Memory B cell (primary cell): ENCODE measurements at places on chromosomes 4 and X.

DNA sequence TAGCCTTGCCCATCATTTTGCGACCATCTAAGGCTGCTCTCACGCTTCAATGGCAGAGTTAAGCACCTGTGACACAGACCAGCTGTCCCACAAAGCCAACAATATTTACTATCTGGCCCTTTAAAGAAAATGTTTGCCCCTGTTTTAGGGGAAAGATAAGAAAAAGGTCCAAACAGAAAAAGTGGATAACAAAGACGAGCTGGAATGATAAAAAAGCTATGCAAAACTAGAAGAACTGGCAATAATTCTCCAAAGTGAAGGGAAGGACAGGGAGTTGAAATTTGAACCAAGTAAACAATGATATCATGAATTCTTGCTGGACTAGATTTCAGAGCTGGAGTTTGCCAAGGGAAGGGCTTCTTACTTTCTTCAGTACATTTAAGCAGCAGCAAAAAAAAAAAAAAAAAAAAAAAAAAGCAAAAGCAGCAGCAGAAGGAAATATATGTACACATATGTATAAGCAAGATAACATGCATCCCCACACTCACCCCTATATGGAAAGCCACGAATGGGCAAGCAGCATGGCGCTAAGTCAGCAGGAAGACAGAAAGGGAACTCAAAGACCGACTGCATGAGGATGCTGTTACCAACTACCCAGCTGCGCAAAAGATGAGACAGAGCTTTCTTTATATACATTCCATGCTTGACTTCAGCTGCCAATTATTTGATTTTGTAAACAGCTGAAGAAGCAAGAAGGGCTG lies 12.5 kb downstream of the TRAPPC2 start:
- H3K36me3 ChIP-seq = peaks cover 24% of the 10 kb centered on the region
- no peaks in the 10 kb centered on the region for H3K27me3 ChIP-seq
- no peak overlapping the region for H3K27ac ChIP-seq
- DNase-seq = no peak
- peaks cover 26% of the 10 kb centered on the region for H3K4me1 ChIP-seq
- no peak overlapping the region for H3K4me3 ChIP-seq

DNA sequence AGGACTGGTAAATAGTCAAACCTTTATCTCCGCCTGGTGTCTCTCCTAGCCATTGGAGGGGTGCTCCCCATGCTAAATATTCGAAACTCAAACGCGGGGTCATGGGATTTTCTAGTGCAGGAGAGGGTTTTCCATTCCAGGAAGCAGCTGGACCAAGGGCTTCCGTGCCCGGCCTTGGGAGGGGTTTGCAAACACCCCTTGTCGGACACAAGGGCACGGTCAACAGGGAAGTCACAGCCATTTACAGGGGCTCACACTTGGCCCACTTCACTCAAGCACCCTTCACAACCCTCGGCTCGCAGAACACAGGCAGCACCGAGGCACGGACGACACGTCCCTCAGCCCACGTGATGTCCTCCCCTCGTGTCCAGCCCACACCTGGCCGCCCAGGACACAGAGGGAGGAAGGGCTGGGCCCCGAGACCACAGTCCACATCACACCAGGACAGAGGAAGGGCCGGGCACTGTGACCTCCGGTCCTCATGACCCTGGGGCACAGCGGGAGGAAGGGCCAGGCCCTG lies 10.3 kb upstream of the PLCXD1 start:
- DNase-seq = no peak
- H3K4me1 ChIP-seq = peaks cover 2% of the 10 kb centered on the region
- no peaks in the 10 kb centered on the region for H3K36me3 ChIP-seq
- no peaks in the 10 kb centered on the region for H3K27me3 ChIP-seq

DNA sequence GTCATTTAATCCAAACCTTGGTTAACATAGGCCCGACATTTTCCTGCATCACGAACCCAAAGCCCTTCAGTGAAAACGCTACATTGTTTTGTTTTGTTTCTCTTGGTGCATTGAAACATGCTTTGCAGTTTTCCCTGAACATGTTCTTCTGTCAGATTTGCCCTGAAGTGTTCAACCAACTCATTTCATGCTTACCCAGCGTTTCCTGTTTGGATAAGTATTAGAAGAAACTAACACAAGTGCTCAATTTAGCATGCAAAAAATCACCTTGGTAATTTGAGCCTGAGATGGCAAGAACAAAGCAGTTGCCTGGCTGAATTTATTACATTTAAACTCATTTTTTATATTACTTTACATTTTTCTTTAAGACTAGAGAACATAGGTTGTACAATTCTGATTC lies 160.1 kb upstream of the VCX3A start:
- DNase-seq = no peak
- H3K27ac ChIP-seq = no peak overlapping the region
- H3K4me3 ChIP-seq = no peak overlapping the region

- H3K4me3 ChIP-seq = no peak overlapping the region
- peaks cover 14% of the 10 kb centered on the region for H3K4me1 ChIP-seq
- H3K27me3 ChIP-seq = peaks cover 10% of the 10 kb centered on the region
- no peak overlapping the region for H3K27ac ChIP-seq
- DNase-seq = no peak
Measured at GRCh38 chr4:3360777-3361176, 68.0 kb downstream of the RGS12 start.

GRCh38 chr4:175998782-175999181 lies 66.9 kb upstream of the WDR17 start:
- H3K36me3 ChIP-seq = no peaks in the 10 kb centered on the region
- H3K4me1 ChIP-seq = peaks cover 17% of the 10 kb centered on the region
- H3K27ac ChIP-seq = no peak overlapping the region
- no peaks in the 10 kb centered on the region for H3K27me3 ChIP-seq

DNA sequence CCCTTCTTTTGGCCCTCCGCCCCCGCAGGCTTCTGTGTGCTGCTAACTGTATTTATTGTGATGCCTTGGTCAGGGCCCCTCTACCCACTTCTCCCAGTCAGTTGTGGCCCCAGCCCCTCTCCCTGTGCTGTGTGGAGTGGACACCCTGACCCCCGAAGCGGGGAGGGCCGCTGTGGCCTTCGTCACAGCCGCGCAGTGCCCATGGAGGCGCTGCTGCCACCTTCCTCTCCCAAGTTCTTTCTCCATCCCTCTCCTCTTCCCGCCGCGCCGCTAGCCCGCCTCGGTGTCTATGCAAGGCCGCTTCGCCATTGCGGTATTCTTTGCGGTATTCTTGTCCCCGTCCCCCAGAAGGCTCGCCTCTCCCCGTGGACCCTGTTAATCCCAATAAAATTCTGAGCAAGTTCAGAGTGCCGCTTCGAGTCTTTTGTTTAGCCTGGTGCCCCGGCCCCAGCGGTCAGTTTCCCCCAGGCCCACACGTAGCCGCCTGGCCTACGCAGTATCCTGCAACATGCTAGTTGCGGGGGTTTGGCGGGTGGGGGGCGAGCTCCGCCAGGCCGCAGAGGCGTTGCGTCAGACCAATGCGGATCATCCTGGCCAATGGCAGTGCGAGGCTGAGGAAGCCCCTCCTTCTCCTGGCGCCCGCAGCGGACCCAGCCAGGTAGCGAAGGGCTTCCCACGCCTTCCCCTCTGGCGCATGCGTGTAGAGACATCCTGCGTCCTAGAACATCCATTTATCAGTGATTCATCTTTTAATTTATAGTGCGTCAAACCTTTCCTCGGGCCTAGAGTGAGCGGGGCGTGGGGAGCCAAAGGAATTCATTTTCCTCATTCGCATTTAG lies 5.6 kb upstream of the KANTR start:
- H3K4me3 ChIP-seq = peak overlapping the region; percentile 83
- peaks cover 13% of the 10 kb centered on the region for H3K36me3 ChIP-seq
- DNase-seq = peak; percentile 50
- peak overlapping the region; percentile 94 for H3K27ac ChIP-seq
- H3K4me1 ChIP-seq = peaks cover 28% of the 10 kb centered on the region
- no peaks in the 10 kb centered on the region for H3K27me3 ChIP-seq

- no peak for DNase-seq
- no peak overlapping the region for H3K27ac ChIP-seq
- peaks cover 13% of the 10 kb centered on the region for H3K4me1 ChIP-seq
- no peaks in the 10 kb centered on the region for H3K27me3 ChIP-seq
- no peak overlapping the region for H3K4me3 ChIP-seq
- H3K36me3 ChIP-seq = peaks cover 13% of the 10 kb centered on the region
Measured at GRCh38 chr4:152508386-152508785, 27.5 kb downstream of the FBXW7 start.

GRCh38 chrX:50483283-50483682 lies 12.7 kb upstream of the DGKK start:
- peaks cover 6% of the 10 kb centered on the region for H3K27me3 ChIP-seq
- H3K36me3 ChIP-seq = no peaks in the 10 kb centered on the region
- no peak for DNase-seq
- no peak overlapping the region for H3K4me3 ChIP-seq

GRCh38 chrX:151505796-151506195 lies 57.7 kb upstream of the PASD1 start:
- no peak overlapping the region for H3K4me3 ChIP-seq
- no peaks in the 10 kb centered on the region for H3K36me3 ChIP-seq
- H3K4me1 ChIP-seq = no peaks in the 10 kb centered on the region
- no peak overlapping the region for H3K27ac ChIP-seq

GRCh38 chrX:85020216-85020615 lies 16.5 kb downstream of the APOOL start:
- H3K27me3 ChIP-seq = no peaks in the 10 kb centered on the region
- DNase-seq = no peak
- no peak overlapping the region for H3K27ac ChIP-seq
- no peaks in the 10 kb centered on the region for H3K4me1 ChIP-seq
- H3K36me3 ChIP-seq = peaks cover 16% of the 10 kb centered on the region

- no peaks in the 10 kb centered on the region for H3K4me1 ChIP-seq
- H3K27me3 ChIP-seq = peaks cover 1% of the 10 kb centered on the region
- H3K27ac ChIP-seq = no peak overlapping the region
- DNase-seq = no peak
Measured at GRCh38 chr4:145260091-145260490, 79.7 kb upstream of the OTUD4 start.

DNA sequence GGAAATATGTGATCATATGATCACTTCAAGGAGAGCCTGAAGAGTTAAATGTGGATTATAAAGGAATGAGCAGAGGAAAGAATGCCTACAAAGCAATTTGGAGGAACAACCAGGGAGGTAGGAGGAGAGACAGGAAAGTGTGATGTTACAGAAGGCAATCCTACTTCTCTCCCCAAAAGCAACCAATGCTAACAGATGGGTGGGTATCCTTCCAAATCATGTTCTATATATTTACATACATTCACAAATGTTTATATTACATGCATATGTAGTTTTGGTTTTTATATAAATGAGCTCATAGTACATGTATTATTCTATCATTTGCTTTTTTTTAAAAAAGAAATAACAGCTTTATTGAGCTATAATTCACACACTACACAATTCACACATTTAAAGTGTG lies 56.0 kb downstream of the ZCCHC12 start:
- H3K27ac ChIP-seq = no peak overlapping the region
- no peaks in the 10 kb centered on the region for H3K36me3 ChIP-seq
- no peaks in the 10 kb centered on the region for H3K4me1 ChIP-seq

DNA sequence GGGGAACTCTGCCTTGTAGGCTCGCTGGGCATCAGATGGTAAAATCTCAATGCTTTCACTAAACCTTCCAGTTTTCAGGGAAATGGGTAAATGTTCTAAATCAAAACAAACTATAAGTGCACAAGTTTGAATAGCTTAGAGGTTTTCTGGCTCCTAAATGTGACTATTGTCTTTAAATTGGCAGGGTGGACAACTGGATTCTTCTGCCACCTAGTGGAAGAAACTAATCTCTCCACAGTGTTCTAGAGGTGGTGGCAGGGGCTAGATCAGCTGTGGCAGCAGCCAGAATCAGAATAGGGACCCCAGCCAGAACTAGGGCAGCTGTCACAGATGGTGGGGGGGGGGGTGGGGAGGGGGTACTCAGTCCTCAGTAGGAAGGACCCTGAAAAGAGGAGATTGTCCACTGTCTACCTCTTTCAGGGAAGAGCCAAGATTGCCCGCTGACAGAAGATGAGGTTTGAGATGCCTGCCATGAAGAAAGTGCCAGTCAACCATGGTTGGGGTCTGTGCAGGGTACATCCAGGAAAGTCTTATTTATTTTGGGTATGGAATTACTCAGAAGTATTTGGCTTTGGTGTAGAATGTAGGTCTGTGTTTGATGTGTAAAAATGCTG lies 201.4 kb downstream of the CCNG2 start:
- peaks cover 9% of the 10 kb centered on the region for H3K4me1 ChIP-seq
- no peak overlapping the region for H3K4me3 ChIP-seq
- H3K36me3 ChIP-seq = no peaks in the 10 kb centered on the region
- peaks cover 6% of the 10 kb centered on the region for H3K27me3 ChIP-seq
- no peak for DNase-seq
- no peak overlapping the region for H3K27ac ChIP-seq

GRCh38 chr4:137534516-137534915 lies 2.2 kb upstream of the PCDH18 start:
- no peak for DNase-seq
- no peak overlapping the region for H3K27ac ChIP-seq
- no peaks in the 10 kb centered on the region for H3K27me3 ChIP-seq
- H3K4me1 ChIP-seq = no peaks in the 10 kb centered on the region

DNA sequence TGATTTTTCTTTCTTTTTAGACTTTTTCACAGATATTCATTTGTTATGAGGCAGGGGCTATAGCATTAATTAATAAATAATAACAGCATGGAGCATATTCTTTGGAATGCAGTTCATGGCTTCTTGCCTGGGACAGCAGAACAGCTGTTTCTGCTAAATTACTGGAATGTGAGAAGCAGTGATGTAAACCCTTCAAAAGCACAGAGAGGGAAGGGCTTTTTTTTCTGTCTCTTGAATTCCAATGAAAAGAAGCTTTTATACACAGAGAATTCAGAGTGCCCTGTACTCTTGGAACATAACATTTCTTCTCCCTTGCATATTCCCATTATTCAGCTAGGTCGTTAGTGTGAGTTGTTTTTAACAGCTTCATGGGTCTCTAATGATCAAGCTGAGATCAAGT lies 28.5 kb upstream of the ANK2 start:
- H3K27ac ChIP-seq = no peak overlapping the region
- H3K4me1 ChIP-seq = no peaks in the 10 kb centered on the region
- no peak overlapping the region for H3K4me3 ChIP-seq
- no peak for DNase-seq
- no peaks in the 10 kb centered on the region for H3K36me3 ChIP-seq

DNA sequence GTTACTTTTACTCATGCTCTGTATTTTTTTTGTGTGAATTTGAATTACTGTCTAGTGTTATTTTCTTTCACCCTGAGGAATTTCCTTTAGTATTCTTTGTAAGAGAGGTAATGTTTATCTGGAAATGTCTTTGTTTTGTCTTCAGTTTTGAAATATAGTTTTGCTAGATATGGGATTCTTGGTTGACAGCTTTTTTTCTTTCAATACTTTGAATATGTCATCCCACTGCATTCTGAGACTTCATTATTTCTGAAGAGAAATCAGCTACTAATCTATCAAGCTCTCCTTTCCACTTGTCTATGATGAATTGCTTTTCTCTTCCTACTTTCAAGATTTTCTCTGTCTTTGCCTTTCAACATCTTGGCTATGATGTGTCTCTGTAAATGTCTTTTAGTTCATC lies 217.0 kb upstream of the CASK start:
- no peak overlapping the region for H3K4me3 ChIP-seq
- no peaks in the 10 kb centered on the region for H3K27me3 ChIP-seq
- H3K36me3 ChIP-seq = peaks cover 5% of the 10 kb centered on the region
- H3K27ac ChIP-seq = no peak overlapping the region
- H3K4me1 ChIP-seq = peaks cover 2% of the 10 kb centered on the region

GRCh38 chrX:118862979-118863378 lies 39.4 kb downstream of the ZCCHC12 start:
- H3K27ac ChIP-seq = no peak overlapping the region
- no peak overlapping the region for H3K4me3 ChIP-seq
- no peak for DNase-seq
- no peaks in the 10 kb centered on the region for H3K4me1 ChIP-seq
- no peaks in the 10 kb centered on the region for H3K36me3 ChIP-seq
